HCT116 (cell line): ENCODE measurements at places on chromosomes 7 and 10.

DNA sequence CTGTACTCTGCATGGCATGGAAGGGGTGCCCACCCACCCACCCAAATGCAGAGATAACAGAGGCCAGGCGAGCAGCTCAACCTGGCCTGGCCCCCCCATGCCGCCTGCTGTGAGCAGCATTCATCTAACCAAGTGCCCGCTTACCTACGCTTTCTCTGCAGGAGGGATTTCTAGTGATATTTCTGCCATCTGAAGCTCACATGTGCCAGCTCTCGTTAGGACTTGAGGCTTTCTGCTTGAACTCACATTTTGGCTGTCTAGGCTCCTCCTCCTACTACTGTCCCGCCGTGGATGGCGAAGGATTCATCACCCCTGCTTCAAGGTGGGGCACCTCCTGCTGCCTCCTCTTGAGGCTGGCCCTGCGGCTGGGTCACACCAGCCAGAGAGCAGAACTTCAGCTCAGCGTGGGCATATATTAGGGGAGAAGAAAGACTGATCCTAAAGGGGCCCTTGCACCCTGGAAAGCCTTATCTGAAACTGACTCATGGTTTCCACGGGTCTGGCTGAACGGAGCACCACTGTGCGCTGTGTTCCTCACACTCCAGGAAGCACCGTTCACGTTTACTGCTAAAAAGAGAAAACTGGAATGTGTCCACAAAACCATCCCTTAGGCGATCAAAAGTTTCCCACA lies 45.5 kb downstream of the CTBP2 start:
- no peak for DNase-seq

GRCh38 chr10:22849077-22849805 lies 78.6 kb upstream of the ARMC3 start:
- DNase-seq = no peak

- DNase-seq = no peak
These were observed 168.5 kb upstream of the C7orf33 start for GRCh38 chr7:148422030-148422429.

GRCh38 chr7:19030281-19030680 lies 87.2 kb downstream of the TWIST1 start:
- no peak for DNase-seq

GRCh38 chr10:100448951-100449350 lies 13.9 kb upstream of the WNT8B start:
- DNase-seq = no peak

GRCh38 chr10:131198401-131198800 lies 113.1 kb downstream of the TCERG1L start:
- no peak for DNase-seq

- no peak for DNase-seq
These were observed 128.7 kb downstream of the SH3PXD2A start for GRCh38 chr10:103726637-103727036.
